ENCODE measurements at places on chromosomes 16 and 17.

DNA sequence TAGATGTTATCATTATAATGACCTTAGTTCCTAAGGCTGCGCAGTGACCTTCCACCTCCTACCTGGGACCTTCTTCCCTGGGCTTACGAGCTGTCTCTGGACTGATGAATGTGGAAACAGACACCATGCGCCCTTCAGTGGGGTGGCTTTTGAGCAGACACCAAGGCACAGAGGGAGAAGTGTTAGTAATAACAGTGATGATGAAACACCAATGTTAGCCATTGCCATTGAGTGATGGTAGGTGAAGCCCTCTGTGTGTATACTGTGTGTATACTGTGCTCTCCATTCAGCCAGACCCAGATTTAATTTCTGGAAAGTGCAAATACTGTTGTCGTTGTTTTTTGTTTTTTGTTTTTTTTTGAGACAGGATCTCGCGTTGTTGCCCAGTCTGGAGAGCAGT, 44.5 kb downstream of the CLEC16A start:
- DNase-seq, result no peak

GRCh38 chr16:15649727-15650018, 372 bp upstream of the NDE1 start:
- DNase-seq, result no peak

GRCh38 chr16:8727857-8728618, 53.6 kb downstream of the ABAT start:
- no peak for DNase-seq

GRCh38 chr17:73798111-73798748, 154.0 kb upstream of the SDK2 start:
- peak; percentile 1 for DNase-seq

GRCh38 chr16:74099530-74099929, 197.1 kb upstream of the PSMD7 start:
- no peak for DNase-seq

- no peak for DNase-seq
These were observed 176.7 kb downstream of the C16orf95 start for GRCh38 chr16:87140211-87141200.
